ENCODE measurements at places on chromosomes 6 and 20.

- DNase-seq: no peak
Measured at GRCh38 chr6:12350644-12351170, 60.5 kb downstream of the EDN1 start.

DNA sequence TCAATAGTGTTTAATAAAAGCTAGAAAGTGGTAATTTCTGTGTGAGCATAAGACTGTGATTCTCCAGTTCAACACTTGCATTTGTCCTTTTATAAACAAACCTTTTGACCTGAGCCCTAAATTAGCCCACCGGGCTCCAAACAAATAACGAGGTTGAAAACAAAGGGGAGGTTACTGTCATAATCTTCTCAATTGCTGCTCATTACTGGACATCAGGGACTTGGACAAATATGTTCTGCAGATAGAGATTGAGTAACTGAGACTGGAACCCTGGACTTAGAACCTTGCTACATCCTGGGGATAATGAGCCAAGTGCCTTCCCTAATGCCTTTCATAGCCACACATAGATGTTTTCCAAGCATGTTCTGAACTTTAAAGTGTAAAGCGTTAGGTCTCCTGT lies 84.2 kb upstream of the PCSK2 start:
- no peak for DNase-seq

GRCh38 chr6:7445885-7446461 lies 56.4 kb downstream of the RIOK1 start:
- DNase-seq: no peak

GRCh38 chr6:159913375-159913774 lies 22.6 kb downstream of the MAS1 start:
- DNase-seq: no peak

DNA sequence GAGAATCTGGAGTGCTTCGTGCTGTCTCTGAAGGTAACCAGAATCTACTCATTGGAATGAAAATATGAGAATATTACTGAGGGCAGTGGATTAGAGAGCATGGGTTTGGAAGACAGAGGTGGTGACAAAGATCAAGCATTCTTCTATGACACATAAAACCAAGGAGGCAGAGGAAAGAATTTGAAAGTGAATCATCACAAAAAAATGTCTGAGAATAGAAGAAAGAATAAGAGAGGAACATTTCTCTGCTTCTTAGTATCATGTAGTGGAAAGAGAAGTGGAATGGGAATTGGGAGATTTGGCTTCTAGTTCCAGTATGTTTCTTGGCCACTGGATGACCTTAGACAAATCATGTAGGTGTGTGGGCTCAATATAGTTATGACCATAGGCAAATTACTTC lies 474.0 kb downstream of the TFAP2B start:
- DNase-seq: no peak

- no peak for DNase-seq
Measured at GRCh38 chr6:31037169-31037568, 26.9 kb downstream of the MUC22 start.

- DNase-seq: no peak
Measured at GRCh38 chr6:142235272-142235671, 66.5 kb upstream of the ADGRG6 start.

- DNase-seq: no peak
Measured at GRCh38 chr6:79495246-79495645, 42.0 kb downstream of the LCA5 start.

DNA sequence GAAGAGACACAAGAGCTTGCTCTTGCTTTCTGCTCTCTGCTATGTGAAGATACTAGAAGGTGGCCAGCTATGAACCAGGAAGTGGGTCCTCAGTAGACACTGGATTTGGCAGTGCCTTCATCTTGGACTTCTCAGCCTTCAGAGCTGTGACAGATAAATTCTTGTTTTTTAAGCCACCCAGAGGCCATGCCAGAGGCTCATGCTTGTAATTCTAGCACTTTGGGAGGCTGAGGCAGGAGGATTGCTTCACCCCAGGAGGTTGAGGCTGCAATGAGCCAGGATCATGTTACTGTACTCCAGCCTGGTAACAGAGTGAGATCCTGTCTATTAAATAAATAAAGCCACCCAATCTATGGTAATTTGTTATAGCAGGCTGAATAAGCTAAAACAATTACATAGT lies 185.5 kb upstream of the SALL4 start:
- no peak for DNase-seq

DNA sequence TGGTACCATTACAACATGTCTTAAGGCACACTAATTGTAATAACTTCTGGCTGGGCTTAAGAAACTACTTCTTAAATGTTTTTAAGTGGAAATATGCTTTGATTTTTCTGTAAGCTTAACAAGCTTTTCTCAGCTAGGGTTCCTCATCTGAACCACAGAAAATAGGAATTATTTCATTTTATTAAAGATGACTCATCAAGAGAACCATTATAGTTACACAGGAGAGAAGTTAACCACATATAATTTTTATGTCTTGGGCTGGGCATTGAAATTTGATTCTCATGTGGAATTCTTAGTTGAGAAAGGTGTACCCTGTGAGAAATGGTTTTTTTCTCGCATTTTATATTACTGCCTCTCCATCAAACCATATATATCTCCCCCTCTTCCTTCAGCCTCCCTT lies 75.1 kb downstream of the QKI start:
- DNase-seq: no peak

DNA sequence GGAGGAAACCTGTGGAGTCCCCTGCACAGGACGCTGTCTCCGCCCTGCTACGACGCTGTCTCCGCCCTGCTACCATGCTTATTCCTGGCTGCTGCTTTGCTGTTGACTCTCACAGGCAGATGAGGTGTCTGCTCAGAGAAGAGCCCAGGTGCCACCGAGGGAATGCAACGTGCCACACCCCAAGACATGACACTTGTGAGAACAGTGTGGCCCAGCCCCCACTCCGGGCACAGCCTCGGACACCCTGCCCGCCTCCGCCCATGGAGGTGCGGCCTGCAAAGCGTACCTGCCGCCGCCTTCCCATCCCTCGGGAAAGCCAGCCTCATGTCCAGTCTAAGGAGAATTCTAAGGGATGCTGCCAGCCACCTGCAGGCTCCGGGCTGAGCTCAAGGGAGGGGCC lies 15.6 kb upstream of the MRGBP start:
- DNase-seq: no peak

DNA sequence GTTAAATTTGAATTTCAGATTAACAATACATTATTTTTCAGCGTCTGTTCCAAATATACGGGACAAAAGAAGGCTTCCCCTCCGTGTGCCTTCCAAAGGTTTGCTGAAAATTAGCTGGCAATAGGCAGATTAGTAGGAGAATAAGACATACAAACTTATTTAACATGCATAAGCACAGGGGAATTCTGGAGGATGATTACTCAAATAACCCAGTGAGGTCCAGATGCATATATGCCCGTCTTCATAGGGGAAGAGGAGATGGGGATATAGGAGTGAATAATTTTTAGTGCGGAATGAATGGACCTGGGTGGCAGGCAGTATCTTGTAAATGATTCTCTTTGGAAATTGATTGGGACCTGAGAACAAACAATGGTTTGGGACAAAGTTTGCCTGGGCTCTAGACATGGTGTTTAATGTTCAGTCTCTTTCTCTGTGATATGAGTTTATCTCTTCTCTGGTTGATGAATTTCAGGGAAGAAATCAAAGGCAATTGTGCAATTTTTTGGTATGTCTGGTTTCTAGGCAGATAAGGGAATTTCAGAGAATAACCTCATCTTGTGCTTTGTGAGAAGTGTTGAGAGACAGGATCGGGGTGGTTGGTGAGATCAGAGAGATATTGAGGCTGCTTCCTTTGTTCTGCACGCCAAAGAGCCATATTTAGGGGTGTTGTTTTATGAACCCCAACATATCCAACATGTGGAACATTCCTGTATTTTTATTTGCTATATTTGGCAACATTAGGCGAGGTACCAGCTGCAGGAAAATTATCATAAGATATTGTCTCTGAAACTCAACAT lies 63.7 kb downstream of the MKKS start:
- no peak for DNase-seq

GRCh38 chr6:112268654-112269053 lies 14.3 kb upstream of the LAMA4 start:
- DNase-seq: no peak

GRCh38 chr6:127554435-127555006 lies 22.5 kb upstream of the C6orf58 start:
- DNase-seq: no peak

DNA sequence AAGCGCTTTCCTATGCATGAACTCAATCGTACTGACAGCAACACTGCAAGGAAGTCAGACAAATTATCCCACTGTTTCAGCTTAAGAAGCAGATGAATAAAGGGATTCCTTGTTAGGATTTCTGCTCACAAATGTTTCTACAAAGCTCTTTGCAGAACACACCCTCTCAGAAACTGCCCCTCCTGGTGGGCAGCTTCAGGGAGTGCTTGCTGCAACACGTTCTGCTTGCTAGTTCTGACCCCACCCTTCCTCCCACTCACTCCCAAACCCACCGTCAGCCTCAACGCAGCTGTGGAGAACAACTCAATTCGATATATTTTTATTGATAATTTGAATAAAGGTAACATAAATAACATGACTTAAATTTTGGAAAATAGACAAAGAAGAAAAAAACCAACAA lies 250.8 kb upstream of the PRDM1 start:
- peak; percentile 6 for DNase-seq

- DNase-seq: no peak
Measured at GRCh38 chr6:24480705-24481104, 8.7 kb downstream of the GPLD1 start.

DNA sequence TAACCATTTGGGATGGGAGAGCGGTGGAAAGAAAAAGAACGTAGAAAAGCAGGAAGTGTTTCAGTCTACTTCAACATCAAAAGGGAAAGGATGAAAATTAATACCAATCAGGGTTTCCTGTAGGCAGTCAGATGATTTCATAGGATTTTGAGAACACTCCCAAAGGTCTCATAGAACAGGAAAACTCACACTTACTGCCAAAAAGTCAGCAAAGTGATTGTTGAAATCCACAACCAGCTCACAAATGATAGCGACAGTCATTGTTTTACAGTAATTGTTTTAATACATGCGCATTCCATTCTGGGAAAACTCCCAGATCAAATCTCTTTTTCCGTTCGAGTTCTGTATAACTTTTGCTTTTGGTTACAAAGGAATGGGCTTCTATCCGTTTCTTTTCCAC lies 5.3 kb upstream of the CNKSR3 start:
- DNase-seq: no peak

DNA sequence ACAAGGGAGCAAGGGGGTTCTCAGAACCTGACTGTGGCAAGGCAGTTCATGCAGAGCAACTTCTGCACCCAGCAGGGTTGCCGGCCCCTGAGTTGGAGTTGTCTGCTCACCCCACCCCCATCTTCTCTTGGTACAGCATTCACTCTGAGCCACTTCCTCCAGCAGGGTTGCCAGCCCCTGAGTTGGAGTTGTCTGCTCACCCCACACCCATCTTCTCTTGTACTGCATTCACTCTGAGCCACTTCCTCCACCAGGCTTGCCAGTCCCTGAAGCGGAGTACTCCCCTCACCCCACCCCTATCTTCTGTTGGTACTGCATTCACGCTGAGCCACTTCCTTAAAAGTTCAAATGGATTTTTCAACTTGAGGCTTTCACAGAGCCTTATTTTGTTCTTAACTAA lies 79.7 kb upstream of the SYNDIG1 start:
- peak; percentile 5 for DNase-seq

DNA sequence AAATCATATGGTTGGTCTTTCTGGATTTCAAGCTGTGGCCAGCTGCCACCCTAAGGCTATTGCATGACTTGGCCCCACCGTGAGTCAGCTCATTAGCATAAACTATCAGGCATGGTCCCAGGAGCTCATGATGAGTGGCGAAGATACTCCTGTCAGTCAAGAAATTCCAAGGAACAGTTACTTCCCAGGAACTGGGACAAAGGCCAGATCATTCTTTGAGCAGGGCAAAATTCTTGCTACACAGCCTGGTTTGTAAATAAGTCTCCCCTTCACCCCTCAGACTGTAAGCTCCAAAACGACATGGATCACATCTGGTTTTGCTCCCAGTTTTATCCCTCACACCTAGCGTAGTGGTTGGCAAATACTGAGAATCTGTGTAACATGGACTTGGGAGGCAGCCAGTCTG lies 33.0 kb upstream of the KIAA1586 start:
- DNase-seq: no peak

DNA sequence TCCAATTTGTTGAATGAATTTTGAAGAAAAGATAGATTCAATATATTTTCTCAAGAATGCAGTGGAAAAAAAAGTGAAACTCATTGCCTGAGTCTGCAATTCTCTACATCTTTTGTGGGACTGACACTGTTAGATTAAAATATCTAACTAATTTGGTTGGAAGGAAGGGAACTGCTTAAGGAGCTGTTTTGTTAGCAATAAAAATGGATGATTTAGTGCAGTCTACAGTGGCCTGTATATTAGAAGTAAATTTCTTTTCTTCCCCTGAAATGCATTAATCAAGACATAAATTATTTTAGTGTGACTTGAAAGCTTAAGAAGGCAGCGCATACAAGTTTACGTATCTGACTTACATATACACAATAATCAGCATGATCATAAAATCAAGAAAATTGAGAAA lies 1332.6 kb downstream of the EPHA7 start:
- DNase-seq: no peak

- DNase-seq: no peak
Measured at GRCh38 chr6:132780770-132781371, 17.6 kb downstream of the SLC18B1 start.

DNA sequence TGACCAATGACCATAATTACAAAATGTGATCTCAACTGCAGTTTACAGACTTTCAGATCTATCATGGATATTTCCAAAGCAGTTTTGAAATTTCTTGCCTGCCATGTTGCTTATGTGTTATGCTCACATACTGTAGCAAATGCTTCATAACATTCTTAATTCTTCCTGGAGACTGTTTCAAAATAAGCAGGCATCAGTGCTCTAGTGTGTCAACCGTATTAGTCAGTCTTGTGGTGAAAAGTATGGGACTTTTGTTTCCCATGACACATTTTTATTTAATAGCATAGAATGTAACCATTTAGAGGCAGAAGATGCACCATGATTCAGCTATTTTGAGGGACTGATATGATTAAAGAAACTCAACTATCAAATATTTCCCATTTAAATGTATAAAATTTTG lies 1.7 kb downstream of the POPDC3 start:
- DNase-seq: no peak

DNA sequence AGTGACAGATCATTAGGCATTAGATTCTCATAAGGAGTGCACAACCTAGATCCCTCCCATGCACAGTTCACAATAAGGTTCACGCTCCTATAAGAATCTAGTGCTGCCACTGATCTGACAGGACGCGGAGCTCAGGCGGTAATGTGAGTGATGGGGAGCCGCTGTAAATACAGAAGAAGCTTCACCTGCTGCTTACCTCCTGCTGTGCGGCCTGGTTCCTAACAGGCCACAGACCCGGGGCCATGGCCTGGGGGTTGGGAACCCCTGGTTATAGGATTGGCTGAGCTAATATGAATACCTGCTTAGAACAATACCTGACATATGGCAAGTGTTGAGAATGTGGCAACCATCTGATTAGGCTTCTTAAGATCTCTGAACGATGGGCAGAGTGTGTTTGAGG lies 2.4 kb downstream of the PNPLA1 start:
- DNase-seq: no peak

DNA sequence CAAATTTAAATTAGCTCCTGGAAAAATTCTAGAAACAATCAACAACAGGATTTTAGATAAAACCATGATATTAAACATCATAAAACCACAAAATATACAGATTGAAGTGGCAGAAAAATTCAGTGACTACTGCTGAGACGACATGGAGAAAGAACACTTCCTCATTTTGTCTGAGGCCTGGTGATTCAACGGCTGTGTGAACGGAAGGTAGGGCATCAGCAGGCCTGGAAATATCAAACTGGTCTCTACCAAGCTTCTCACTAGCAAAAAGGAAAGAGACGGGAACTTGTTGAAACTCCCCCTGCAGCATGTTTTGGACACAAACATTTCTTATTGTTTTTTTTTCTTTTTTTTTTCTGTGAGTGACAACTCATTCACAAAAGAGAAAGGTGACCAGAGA lies 58.0 kb upstream of the AHI1 start:
- DNase-seq: no peak

Measured in CD4-positive, alpha-beta T cell treated with Interleukin-1 beta for 1 hour (primary cell).